ENCODE measurements at places on chromosomes 11 and 22. TPM values are rescaled to one million over a fixed set of nuclear protein-coding genes. Genes with fewer than 3 reads are reported as not detected.

DNA sequence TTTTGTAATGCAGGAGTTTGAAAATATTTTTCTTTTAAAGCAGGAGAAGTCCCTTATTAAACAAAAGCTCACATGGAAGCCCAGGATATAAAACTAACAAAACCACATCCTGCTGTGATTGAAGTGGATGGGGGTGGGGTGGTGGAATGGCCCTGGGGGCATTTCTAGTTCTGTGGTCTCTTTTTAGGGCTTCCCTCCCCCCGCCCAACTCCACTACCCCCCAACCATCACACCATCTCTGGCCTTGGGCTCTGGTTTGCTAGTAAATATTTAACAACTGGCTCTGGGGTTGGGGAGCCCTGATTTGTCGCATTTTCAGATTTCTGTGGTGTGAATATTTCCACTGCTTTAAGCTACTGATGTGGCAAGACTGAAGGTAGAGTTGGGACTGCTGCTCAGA is 279.6 kb upstream of the PLET1 start:
- no peak for DNase-seq

- DNase-seq: no peak
Observed at GRCh38 chr11:65396769-65397745, 10.6 kb downstream of the FRMD8 start.

DNA sequence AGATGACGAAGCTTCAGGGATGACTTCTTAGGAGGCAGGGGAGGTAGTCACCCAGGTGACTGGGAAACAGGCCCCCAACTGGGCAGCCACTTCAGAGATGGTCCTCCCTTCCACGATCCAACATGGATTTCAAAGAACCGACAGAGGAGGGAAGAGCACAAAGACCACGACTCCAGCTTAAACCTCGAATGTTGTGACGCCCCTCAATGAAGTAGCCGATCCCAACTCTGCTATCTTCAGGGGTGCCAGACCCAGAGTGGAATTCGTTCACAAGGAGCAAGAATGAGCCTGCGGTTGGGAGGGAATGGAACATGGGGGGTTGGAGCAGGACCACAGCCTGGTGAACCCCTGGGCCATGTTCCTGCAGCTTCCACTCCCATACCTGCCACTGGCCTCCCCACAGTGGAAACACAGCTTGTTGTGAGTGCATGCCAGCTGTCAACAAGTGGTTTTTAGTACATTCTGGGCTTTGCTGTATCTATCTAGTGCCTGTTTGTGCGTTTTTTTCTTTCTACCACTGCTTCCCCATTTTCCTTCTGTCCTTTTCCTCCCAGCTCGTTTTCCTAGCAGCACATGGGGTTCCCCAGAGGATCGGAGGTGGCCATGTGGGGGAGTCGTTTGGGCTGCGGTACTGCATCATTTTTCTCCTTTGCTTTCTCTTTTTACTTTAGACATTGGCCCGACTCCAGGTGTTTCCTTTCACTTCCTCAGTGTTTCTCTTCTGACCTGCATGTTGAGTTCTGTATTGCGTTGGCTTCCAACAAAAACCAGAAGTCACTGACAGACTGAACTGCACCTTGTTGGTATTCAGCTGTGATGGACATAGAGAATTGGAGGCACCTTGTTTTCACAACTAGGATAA is 65.8 kb downstream of the MORC2 start:
- no peak for DNase-seq

DNA sequence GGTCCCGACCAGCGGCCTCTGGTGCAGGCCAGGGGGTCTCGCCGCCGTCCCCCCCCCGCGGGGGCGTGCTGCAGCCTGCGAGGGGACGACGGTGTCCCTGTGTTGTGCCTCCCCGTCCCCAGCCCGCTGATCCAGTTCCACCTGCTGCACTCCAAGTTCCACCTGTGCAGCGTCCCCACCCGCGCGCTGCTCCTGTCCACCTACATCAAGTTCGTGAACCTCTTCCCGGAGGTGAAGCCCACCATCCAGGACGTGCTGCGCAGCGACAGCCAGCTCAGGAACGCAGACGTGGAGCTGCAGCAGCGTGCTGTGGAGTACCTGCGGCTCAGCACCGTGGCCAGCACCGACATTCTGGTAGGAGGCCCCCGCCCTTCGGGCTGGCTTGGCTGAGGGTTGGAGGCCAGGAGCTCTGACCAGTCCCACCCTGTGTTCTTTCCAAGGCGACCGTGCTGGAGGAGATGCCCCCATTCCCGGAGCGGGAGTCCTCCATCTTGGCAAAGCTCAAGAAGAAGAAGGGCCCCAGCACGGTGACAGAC is 42.8 kb downstream of the MUC6 start:
- DNase-seq: no peak

GRCh38 chr11:31328697-31329096 is 40.8 kb downstream of the DCDC1 start:
- no peak for DNase-seq

- DNase-seq: no peak
Observed at GRCh38 chr11:104614961-104615360, 283.3 kb downstream of the CASP12 start.

DNA sequence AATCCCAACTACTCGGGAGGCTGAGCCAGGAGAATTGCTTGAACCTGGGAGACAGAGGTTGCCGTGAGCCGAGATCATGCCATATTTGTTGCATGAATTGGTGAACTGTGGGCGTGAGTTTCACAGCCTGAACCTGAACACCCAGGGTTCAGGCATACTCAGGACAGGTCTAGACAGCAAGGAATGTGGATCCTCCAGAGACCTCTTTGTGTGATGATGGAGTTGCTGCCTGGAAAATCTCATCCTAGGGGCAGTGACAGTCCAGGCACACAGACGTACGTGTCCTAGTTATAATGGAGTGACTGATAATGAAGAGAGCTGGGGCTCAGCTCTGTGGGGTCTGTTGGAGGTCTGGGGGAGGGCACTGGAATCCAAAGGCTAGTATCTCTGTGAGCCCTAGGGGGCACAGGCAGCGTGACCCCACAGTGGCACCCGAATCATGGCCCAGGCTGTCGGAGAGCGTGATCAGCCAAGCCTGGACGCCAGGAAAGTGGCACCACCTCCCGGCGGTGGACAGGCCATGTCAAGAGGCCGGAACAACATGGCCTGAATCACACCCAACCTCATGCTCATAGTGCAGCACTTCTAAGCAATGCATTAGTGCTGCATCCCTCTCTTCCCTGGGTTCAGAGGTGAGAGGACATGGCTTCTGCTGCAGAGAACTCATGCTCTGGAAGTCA is 31.7 kb downstream of the RIBC2 start:
- DNase-seq: no peak

GRCh38 chr11:78332174-78332866 is 85.3 kb downstream of the GAB2 start:
- DNase-seq: no peak

DNA sequence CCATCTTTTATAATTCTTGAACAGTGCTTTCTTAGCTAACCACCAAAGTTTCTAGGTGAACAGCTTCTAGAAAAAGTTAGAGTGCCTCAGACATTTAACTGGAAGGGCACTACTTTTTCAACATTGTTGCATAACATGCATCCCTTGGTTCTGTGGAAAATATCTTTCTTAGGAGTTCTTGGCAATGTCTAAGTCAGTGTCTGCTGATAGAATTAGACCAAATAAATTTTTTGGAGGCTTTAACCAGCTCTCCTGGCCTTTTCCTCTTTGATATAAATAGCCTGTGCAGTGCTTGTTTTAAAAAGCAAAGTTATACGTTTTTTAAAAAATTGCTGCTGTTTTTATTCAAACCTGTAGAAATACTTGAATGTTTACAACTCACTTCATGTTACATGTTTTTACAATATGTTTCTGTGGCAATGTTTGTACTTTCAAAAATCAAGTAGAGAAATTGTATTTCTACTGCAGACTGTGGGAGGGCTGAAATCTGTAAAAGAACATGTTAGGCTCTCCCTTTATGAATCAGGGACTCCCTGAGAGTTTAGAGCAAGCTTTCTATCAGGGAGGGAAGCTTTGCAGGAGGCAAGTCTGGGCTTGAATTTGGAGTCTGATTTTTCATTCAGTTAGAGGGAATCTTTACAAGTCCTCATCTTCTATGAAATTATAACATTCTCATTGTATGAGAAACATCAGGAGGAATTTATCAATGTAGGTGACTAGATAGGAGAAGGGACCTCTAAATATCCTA is 16.3 kb upstream of the PANX1 start:
- no peak for DNase-seq

DNA sequence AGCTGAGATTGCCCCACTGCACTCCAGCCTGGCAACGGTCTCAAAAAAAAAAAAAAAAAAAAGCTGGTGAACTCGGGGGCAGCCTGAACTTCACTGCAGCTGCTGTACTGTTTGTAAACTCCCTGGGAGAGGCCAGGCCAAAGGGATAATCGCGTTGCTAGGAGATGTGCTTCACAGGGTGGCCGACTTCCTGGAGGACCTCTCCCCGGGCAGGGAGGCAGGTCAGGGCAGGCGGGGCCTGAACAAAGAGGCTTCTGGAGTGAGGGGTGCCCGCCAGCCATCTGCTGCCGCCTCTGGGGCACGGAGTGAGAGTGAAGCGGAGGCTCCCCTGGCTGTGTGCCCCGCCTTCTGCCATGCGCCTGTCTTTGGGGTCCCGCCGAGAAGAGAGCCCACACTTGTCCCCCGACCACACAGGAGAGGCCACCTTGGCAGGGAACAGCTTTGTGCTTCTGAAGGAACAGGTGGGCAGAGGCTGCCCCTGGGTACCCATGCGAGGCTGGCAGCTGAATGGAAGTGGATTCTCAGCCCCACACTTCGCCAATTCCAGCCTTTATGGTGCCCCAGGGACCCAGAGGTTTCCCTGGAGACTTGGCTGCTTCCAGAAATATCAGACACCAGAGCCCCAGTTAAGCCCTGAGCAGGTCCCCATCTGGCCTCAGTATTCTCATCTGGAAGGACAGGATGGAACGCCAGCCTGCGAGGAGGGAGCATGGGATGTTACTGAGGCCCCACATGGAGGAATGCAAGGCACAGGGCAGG is 29.6 kb downstream of the TMEM184B start:
- peak; percentile 50 for DNase-seq

GRCh38 chr22:32354360-32355351 is 3.0 kb upstream of the RFPL3 start:
- no peak for DNase-seq

DNA sequence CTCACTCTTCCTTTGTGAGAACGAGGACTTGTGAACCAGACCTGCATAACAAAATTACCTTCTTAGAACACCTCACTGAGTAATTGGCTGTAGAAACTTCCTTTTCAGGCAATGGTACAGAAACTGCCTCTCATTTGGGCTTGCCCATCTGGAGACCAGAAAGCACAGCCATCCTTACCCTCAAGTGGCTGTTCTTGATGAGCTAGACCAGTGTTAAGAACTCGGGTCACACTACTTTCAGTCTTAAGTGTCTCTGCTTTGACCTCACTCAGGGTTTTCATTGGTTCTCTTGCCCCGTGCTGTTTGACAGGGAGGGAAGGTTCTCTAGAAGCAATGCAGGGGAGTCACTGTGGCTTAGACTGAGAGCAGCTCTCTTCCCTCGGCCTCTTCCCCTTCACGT is 29.3 kb downstream of the NAT10 start:
- DNase-seq: no peak

DNA sequence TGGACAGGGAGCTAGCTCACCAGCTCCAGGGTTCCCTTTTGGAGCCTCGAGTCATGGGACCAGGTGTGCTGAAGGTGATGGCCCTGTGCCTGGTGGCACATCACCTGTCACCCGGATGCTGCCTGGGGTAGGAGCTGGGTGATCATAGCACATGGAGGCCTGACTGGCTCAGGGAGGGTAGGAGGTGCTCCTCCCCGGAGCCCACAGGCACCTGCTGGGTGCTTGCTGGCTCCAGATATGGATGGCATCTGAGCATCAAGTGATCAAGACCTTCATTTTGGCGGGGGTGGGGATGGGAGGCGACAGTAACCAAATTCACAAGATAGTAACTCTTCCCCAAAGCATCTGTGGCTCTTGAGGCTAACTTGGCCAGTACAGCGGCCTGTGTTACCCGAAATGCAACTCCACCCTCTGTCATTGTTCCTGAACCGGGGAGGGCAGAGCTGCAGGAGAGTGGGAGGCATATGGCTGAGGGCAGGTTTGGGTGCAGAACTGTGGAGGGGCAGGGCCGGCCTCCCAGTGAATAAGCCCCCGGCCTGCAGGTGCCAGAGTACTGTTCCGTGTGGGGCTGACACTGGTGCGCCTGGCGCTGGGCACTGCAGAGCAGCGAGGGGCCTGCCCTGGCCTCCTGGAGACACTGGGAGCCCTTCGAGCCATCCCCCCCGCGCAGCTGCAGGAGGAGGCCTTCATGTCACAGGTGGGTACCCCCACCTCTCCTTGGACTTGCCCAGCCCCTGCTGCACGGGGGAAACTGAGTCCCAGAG is 4.7 kb downstream of the TBC1D10C start:
- DNase-seq: no peak

DNA sequence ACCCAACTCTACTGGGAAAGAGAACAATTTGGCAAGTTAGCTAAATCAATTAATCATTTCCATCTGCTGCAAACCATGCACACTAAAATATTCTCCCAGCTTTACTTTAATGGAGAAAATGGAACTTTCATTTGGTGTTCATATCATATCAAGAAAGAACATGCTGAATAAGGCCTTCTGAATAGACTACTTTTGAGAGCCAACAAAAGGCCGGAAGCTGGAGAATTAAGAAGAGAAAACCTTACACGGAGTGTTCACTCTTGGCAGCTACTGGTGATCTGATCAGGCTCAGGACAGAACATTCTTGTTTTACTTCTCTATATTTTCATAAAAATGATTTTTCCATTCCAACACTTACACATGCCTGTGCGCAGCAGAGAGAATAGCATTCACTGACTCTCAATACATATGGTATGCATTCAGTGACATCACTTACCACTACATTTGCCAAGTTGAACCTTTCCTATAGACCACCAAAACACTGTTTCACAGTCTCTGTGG is 165.3 kb downstream of the TTC28 start:
- no peak for DNase-seq

- no peak for DNase-seq
Observed at GRCh38 chr11:13386567-13386966, 76.5 kb downstream of the BTBD10 start.

- no peak for DNase-seq
Observed at GRCh38 chr11:114959953-114960505, 281.7 kb downstream of the NXPE2 start.

DNA sequence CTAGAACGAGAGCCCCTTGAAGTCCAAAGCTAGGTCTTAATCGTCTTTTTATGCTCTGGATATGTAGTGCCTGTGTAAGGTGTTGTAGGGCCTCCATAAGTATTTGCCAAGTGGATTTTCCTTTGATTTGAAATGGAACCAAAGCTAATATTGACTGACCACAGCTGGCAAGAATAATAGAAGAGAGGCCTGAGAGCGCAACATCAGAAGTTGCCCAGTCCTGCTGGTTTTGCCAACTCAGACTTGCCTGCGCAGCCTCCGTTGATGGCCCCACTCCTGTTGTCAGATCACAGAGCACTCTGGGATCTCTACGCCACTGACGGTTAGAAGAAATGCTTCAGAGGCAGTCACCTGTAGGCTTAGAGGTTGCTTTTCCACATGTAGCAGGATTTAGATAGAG is 251.2 kb downstream of the TENM4 start:
- DNase-seq: no peak

Gene CNTF
- polyA plus RNA-seq: 1.2 TPM

Gene CSF2RB
- 2.6 TPM for polyA plus RNA-seq

Gene TMPRSS5
- 2.5 TPM for polyA plus RNA-seq

Gene SAA4
- not detected for polyA plus RNA-seq

Gene MS4A6E
- not detected for polyA plus RNA-seq

Gene LIF
- polyA plus RNA-seq: 1.7 TPM

Gene CHRM4
- 0.24 TPM for polyA plus RNA-seq

Gene CWC15
- polyA plus RNA-seq: 110 TPM

Gene RBMXL2
- polyA plus RNA-seq: not detected

Gene TBX10
- polyA plus RNA-seq: 0.06 TPM

Gene NRXN2
- 25.8 TPM for polyA plus RNA-seq
